ENCODE measurements at places on chromosomes 3 and 15.

DNA sequence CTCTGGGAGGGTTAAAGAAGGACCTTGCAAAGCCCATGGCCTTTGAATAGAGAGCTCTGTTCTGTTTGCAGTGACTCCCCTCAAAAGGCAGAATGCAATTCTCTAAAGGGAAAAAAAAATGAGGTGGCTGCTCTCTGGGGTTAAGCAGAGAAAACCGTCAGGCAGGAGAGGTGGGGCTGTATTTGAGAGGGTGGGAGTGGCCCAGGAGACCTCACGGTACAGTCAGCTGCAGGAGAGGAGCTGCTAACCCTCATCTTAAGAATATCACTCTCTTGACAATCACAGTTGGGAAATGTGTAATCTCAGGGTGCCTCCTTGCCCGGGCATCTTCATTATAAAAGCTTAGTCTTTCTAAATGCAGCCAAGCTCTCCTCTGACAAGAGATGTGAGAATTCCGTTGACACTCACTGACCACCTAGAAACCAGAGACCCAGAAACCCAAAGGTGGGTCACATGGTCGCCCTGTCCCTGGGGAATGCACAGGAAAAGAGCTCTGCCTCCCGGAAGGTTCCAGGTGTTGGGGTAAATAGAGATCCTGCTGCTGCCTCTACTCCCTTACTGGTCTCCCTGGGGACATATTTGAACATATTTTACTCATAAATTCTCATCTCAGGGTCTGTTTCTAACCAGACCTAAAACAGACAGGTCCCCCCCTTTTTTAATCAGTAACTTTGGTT lies 159.1 kb upstream of the CTDSPL start:
- DNase-seq: no peak

GRCh38 chr3:5194801-5195509 lies 7.4 kb downstream of the EDEM1 start:
- DNase-seq: peak; percentile 49

DNA sequence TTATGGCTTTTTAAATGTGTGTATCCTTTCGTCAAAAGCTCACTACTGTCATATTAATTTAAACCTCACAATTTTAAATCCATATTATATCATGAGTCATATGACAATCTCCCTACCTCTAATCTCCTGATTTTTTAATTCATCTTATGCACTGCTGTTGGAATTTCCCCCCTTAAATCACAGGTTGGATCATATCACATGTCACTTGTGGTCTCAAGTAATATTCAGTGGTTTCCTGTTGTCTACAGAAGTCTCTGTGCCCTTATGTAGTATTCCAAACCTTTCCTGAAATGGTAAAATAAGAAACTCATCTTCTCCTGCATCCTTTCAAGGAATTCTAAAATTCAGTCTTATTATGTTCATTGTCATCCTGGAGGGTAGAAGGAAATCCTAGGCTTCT lies 116.0 kb upstream of the CBLB start:
- no peak for DNase-seq

- no peak for DNase-seq
These were observed 22.1 kb downstream of the PARL start for GRCh38 chr3:183862610-183863009.

DNA sequence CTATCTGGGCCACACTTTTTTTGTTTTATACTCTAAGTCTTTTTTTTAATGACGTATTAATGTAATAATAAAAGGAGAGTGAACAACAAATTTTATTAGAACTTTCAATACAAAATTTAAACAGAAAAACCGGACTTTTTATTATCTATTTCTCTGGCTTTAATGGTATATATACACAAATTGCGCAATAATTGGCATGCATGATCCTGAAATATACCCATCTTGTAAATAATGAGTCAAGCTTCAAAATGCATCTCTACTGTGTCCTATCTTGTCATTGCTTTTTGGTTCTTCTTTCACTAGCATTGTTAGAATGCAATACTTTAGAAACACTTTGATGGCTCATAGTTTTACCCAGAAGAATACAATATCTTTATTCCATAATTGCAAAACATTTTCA lies 963.6 kb downstream of the CADM2 start:
- DNase-seq: no peak

All from stimulated activated CD8-positive, alpha-beta memory T cell treated with anti-CD3 and anti-CD28 coated beads, Interleukin-7, amount 100 ng/mL, for 48 hours (primary cell).